ENCODE measurements at places on chromosomes 4 and X.

DNA sequence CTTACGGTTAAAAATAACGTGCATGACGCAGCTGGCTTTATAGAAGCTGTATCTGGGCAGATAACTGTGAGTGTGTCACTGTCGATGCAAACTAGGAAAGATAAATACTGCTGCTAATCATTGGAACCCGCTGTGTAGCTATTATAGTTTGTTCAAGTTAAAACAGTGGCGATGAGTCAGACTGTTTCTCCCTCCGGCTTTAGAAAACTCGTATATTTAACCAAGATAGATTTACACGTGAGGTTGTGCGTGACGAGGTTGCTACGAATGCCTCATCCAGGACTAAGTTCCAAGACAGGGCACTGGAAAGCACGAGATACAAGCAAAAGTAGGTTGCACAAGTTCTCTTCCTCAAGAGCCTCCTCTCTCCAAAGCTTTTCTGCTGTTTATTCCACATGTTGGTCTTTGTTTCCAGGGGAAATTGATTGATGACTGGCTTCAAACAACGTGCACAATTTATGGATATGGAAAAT lies 270.7 kb downstream of the FBXW7 start:
- DNase-seq: no peak

GRCh38 chr4:181431006-181431405 lies 812.2 kb upstream of the TENM3 start:
- DNase-seq: no peak

DNA sequence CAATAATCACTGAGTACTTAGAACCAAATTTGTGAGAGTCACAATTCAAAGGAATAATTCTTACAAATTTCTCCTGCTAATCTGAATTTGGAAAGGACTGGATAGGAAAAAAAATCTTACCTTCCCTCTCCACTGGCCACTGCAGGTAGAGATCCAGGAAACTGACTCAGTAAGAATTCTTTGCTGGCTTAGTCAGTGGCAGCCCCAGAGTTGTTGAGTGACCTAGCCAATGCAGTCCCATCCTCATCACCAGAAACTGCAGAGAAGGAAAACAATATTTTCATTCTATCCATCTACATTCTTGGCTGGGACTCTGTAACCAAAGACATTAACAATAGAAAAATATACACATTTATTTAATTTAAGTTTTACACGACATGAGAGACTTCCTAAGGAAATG lies 572.0 kb downstream of the ADGRL3 start:
- DNase-seq: no peak

GRCh38 chr4:140743194-140743931 lies 12.8 kb downstream of the TBC1D9 start:
- DNase-seq: no peak

DNA sequence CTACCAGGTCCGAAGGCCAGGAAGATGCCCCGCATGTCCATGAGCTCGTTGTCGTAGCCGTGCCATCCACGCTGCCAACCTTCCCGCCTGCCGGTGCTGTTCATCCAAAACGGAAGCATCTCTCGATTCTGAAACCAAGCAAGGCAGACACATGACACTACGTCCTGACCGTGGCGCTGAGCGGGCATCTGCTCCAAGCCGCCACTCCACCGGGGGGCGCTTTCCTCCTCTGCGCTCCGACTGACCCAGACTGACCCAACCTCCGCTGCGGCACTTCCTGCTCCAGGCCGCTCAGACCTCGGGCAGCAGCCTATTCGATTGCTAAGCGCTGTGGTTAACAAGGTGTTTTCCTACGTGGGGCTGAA lies 120.5 kb downstream of the ENPP6 start:
- DNase-seq: no peak

DNA sequence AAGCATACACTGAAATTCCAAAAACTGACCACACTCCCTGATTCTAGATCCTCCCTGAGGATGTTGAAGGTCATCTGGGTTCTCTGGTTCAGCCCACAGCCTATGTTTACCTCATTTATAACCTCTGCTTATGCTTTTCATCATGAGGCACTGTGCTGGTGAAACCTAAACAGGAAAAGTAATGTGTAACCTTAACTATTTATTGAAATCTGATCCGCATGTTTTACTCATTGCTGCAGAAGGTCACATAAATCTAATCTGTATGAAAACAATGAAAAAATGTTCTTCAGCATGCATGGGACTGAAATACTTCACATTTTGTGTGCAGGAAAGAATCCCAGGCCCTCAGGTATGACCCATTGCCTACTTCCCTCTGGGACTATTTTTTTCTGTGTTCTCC lies 30.3 kb downstream of the UCHL1 start:
- DNase-seq: no peak

DNA sequence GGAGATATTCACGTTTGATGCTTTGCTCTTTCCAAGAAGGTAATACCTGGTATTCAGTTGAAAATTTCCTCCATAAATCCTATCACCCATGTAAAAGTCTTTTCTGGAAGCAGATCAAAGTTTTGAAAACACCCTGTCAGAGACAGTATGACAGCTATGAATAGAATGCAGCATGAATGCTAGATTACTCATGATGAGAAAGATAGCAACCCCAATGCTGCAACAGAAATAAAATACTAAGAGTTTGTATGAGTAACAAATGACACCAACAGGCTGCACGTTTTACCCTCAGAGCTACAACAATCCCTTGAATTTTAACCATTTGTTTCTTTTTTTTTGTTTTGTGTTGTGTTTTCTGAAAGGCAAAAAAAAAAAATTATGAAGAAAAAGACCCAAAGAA lies 108.6 kb downstream of the ARHGAP6 start:
- no peak for DNase-seq

- DNase-seq: no peak
Measured at GRCh38 chrX:81377329-81377728, 175.4 kb downstream of the SH3BGRL start.

DNA sequence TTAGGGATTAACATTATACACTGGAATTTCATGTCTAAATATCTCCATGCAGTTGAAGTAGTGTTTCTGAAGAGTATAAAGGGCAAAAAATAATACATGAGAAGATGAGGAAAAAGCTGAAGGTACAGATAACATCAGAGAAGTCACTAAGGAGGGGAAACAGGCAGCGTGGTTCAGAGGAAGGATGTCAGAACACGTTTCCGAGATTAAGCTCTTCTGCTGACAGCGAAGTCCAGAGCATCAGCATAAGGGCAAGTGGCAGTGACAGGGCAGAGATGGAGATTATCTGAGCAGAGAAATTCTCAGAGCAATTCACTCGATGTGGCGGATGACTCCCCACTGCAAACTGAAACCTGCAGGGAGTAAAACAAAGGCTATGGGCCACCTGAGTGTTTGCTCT lies 443.2 kb upstream of the FRG1 start:
- DNase-seq: no peak

DNA sequence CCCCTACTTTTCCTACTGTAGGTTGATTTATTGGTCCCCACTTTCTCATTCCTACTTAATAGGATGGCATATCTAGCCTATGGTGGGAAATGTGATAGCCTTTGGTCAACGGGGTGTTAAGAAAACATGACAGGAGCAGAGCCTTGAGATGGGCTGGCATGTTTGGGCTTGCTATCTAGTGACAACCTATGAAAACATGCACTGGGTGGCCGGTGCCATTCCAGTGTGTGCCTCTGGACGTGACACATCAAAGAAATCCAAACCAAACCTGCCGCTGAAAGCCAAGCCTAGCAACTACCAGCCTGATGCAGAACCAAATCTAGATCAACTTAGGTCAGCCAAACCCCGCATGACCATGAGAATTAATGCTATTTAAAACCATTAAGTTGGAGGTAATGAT lies 317.6 kb downstream of the DMD start:
- DNase-seq: no peak

DNA sequence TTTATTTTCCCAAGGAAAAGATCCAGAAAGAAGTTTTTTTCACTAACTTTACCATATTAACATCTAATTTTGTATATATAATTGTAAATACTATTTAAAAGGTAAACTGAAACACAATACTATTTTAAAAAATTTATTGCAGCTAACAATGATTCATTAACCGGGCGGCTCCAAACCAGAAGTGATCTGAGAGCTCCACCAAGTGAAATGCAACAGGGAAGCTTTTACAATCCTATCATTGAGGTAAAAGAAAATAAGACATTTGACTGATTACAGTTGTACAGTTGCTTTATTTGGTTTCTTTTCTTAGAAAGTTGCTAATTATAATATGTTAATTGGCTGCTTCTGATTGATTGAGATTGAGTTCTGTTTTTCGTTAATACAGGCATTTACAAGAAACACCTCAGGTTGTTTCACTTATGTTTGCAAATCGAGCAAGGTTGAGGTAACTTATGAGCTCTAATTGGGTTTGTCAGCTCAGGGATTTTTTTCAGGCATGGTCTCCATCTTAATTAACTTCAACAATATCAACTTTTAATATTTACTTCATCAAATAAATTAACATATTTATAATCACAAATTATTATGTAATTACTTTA lies 220.2 kb upstream of the UGT8 start:
- no peak for DNase-seq

Measured in NCI-H2227 treated with DMSO at 0.1 percent for 48 hours (cell line).